ENCODE measurements at places on chromosomes 3 and 15.

GRCh38 chr15:56906766-56907165 lies 11.7 kb upstream of the TCF12 start:
- DNase-seq = no peak

- no peak for DNase-seq
Observed at GRCh38 chr3:23659274-23659673, 146.5 kb upstream of the UBE2E1 start.

GRCh38 chr15:70955151-70955550 lies 62.5 kb downstream of the LRRC49 start:
- no peak for DNase-seq

GRCh38 chr15:100779331-100780207 lies 100.1 kb upstream of the ALDH1A3 start:
- DNase-seq = no peak
